ENCODE measurements at places on chromosomes 13 and 19.

DNA sequence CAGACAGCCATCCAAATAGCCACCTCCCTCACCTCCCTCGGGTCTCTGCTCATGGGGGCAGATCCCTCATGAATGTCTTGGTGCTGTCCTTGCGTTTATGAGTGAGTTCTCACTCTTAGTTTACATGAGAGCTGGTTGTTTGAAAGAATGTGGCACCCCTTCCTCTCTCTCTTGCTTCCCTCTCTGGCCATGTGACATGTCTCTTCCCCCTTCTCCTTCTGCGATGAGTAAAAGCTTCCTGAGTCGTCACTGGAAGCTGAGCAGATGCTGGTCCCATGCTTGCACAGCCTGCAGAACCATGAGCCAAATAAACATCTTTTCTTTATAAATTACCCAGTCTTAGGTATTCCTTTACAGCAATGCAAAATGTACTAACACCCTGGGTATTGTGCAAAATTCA is 208.7 kb downstream of the LACC1 start:
- DNase-seq = no peak

GRCh38 chr13:47519626-47520025 is 481.4 kb downstream of the SUCLA2 start:
- no peak for DNase-seq

DNA sequence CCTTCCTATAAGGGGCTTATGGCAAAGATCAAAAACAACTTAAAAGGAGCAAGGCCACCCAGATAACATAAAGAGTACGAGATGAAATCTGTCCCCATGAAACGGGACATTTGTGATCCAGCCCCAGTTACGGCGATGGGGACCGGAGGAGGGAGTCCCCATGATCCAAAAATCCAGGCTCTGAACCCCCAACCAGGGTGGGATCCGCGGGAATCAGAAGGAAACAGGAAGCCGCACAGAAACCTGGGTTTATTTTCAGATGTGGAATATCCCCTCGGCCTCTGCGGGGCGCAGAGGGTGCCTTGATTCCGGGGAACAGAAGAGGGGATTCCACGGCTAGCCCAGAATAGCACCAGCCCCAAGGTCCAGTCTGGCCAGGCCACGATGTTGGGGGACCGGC is 5.0 kb downstream of the PTPRS start:
- DNase-seq = no peak

DNA sequence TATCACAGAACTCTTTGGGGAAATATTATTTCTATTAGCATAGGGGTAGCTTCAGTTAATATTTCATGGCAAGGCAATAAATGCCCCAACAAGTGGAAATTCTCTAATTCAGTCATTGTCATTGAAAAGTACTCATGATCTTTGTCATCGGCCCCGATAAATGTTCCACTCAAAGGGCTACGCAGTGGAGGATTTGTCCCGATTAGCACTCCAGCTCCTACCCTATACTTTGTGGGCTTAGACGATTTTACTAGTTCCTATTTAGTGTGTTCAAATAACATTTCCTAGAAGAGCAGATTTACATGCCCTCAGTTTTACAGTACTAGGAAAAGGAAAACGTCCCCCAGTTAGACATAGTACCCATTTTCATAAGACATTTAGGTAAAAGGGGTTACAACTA is 38.0 kb upstream of the ATP12A start:
- no peak for DNase-seq

- no peak for DNase-seq
Measured at GRCh38 chr13:96075953-96076543, 13.9 kb upstream of the HS6ST3 start.

DNA sequence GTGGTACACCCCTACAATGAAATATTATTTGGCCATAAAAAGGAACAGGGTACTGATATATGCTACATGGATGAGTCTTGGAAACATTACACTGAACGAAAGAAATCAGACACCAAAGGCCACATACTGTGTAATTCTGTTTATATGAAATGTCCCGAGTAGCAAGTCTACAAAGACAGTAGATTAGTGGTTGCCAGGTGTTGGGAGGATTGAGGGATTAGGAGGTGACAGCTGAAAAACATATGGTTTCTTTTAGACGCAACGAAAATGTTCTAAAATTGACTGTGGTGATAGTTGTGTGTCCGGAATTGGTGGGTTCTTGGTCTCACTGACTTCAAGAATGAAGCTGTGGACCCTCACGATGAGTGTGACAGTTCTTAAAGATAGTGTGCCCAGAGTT is 35.1 kb downstream of the IL17D start:
- DNase-seq = no peak

DNA sequence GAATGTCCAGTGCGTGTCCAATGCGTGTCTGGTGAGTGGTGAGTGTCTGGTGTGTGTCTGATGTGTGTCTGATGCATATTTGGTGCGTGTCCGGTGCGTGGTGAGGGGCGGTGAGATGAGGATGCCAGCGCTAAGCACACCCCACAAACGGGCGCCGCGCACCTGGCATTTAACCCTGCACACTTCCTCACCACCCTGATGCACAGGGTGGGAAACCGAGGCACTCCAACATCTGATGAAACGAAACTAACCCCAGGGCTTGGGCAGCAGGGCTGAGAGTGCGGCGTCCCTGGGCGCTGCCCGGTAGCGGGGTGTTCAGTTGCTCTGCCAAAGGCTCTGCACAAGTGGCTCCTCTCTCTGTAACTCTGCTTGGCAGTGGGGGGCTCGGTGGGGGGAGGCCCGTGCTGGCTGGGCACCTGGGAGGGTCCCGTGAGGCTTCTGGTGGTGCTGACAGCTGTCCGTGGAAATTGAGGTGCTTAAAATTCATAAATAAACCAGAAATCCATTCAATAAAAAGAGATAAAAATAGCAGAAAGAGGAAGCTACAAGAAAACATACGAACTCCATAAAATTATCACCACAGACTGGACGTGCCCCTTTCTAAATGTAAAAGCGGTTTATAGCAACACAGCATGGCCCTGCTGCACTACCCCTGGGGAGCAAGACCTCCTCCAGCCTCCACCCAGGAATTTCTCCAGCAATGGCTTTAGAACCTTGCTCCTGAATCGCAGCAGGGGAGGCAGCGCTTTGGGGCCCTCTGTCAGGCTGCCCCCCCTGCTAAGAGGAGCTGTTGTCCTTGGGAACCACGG is 76.0 kb downstream of the RASA3 start:
- DNase-seq = no peak

GRCh38 chr19:17829855-17830566 is 8.7 kb upstream of the INSL3 start:
- DNase-seq = peak; percentile 94

DNA sequence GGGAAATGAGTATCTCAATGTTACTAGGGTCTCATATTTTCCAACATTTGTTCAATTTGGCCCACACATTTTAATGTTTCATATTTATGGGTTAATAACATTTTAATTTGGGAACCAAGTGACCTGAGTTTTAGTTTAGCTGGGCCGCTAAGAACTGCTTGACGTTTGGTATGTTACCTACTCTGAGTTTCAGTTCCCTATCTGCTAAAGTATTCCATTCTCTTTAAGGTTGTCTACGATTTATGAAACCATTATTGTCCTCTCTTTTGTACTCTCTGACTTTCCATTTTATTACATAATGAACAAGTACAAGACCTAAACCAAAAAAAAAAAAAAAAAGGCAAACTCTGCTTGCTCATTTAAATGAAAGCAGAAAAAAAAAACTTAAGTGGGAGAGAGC is 89.9 kb downstream of the FGF14 start:
- no peak for DNase-seq

DNA sequence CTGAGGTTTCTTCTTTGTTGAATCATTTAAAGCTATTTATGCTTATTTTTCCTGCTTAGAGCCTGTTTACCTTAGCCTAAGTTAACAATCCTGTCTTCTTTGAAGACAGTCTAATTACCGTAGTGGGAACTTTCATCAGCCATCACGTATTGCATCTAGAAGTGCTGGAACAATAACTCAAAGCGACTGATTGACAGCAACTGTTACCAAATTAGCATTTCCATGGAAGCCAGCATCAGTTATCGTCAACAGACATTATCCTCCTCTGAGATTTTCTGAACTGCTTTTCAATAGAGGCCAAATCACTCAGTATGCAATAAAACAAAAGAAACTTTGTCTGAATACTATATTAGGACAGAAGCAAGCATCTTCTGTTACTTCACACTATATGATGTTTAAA is 433.3 kb upstream of the SLITRK1 start:
- no peak for DNase-seq

DNA sequence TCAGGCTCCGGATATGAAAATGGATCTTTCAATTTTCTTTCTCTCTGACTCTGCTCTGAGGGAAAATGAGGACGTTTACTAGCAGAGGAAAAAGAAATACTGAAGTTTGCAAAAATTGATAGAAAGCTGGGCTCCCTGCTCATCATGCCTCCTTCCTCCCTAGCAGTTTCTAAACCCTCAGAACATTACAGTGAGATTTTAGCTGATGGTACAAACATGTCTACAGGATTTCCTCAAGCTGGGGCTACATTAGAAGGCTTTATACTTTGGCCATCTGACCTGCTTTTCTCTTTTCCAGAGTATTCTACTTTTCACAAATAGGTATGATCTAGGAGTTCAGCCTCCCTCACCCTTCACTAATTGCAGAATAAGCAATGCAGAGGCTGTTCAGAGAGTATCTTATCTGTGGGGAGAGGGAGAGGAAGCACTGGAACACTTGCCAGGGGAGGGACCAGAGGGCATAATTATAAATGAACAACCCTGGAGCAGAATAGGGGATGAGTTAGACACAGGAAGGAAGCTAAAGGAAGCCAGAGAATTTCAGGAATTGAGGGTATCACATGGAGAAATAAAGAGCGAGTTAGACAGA is 30.0 kb downstream of the CEACAM1 start:
- no peak for DNase-seq

- DNase-seq = no peak
Measured at GRCh38 chr13:90444232-90444631, 903.3 kb upstream of the MIR17HG start.

DNA sequence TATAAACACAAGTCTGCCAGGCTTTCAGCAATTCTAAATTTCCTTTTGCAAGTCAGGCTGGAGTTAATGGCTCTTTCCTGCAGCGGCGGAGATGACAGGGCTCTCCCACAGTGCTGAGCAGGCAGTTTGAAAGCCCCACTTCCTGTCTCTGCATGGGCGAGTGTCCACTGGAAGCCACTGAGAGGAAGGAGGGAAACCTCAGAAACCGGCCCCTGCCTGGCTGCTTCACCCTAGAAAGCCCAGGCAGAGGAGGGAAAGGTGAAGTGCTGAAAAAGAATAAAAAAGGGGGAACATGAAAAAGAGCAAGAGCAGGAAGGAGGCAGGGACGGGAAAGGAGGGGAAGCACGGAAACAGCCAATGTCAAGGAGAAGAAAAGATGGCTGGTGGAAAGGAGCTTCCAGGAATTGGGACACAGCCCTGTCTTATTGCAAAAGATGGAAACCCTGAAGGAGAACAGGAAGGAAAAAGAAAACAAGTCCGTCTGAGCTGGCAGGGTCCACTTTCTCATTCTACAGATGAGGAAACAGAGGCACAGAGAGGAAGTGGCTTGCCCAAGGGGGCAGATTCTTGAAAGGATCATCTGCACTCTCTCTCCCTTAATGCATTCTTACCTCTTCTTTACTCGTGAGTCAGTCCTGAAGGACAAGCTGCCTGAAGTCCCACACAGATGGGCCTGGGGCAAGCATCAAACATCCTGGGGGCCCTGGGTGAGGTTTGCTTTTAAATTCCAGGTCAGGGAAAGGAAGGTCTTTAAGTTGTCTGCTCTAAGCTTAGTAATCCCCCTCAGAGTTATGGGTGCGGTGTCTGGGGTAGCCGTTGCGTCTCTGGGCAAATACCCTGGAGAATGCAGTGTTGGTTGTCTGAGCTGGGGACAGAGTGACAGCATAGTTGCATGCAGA is 38.8 kb upstream of the ALOX5AP start:
- DNase-seq = peak; percentile 86

GRCh38 chr13:111540486-111540885 is 220.0 kb downstream of the TEX29 start:
- no peak for DNase-seq

- DNase-seq = peak; percentile 58
Measured at GRCh38 chr13:114101358-114102130, 30.9 kb downstream of the RASA3 start.

GRCh38 chr19:40774916-40775631 is at the start of gene MIA:
MIA (plus strand) TSS chr19:40775521; CDS start chr19:40775543, 22 bp downstream.
- DNase-seq = peak; percentile 89

DNA sequence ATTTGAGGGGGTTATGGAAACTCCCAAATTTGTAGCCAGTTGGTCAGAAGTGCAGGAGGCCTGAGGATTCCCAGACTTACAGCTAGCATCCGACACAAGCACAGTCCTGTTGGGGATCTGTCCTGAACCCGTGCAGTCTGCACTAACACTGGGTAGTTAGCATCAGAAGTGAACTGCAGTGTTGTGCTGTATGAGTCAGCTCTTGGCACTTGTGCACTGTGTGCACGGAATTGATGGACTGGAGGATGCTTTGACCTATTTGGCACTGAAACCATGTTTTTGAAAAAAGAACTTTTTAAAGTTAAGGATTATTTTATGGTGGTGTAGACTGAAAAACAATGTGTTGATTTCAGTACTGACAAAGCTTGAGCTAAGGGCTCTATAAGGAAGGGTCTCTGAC is 279.0 kb downstream of the NHLRC3 start:
- DNase-seq = no peak

GRCh38 chr19:5205381-5205780 is 135.2 kb downstream of the PTPRS start:
- DNase-seq = no peak

GRCh38 chr19:33350538-33351309 is 22.8 kb upstream of the CEBPG start:
- no peak for DNase-seq

Data from islet precursor cell (in vitro differentiated cells).